Osteocyte (in vitro differentiated cells): ENCODE measurements at places on chromosomes 5 and 9.
A peak's percentile ranks its signal among the peaks of the same experiment; 100 is the strongest.

DNA sequence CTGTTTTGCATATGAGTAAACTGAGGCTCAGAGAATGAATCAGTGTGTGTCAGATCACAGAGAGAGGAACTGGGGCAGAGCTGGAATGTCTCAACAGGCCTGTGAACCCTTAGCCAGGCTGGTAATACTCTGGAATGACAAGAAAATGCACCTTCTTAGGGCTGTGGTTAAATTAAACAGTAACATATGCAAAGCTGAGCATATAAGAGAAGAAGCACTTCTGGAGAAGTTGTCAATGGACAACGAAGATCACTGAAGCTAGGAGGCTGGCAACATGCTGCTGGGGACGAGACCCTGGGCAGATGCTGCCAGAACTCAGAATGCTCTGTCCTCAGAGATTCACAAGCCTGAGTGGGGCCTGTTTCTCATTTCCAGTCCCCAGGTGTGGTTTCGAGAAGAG lies 64.6 kb upstream of the EPB41L4B start:
- no peaks in the 10 kb centered on the region for H3K27me3 ChIP-seq
- H3K4me1 ChIP-seq: no peaks in the 10 kb centered on the region
- no peak overlapping the region for H3K27ac ChIP-seq
- H3K36me3 ChIP-seq: peaks cover 48% of the 10 kb centered on the region
- DNase-seq: no peak

DNA sequence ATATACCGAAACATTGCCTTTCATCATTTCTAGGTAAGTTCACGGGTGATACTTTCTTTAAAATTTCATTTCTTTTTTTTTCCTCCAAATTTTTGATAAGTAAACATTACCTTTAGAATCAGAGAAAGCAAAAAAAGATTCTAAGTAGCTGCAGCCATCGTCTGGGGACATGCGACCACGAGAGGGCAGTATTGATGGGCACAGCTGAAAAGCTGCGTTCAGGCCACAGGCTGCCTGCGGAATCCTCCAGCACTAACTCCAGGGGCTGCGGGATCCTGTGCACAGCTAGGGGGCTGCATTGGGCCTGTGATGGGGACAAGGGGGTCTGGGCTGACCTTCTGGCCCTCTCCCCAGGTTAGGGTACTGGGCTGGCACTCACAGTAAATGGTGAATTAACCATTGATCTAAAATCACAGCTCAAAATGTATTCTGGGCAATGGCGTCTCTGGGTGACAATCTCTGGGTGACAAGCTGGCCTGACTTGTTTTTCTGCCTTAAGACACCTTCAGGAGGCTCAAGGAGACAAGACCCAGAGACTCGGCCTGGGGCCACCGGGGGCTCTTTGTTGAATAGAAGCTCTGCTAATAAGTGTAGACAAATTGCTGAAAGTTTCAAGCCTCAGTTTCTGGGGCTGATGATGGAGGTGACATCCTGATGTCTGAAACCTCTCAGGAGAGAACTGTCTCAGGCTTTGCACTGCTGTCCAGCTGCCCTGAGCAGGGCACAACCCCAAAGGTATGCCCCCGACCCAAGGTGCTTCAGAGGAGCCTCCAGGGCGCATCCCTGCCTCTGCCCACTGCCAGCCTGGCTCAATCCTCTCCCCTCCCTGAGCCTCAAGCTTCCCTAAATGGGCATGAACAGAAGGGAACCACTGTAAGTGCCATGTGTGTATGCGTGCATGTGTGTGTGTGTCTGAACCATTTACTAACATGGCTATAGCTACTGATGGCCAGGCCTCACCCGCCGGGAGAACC lies 44.3 kb upstream of the SARDH start:
- peak; percentile 92 for DNase-seq
- H3K36me3 ChIP-seq: peaks cover 5% of the 10 kb centered on the region
- H3K4me1 ChIP-seq: no peaks in the 10 kb centered on the region
- H3K27me3 ChIP-seq: no peaks in the 10 kb centered on the region
- H3K27ac ChIP-seq: no peak overlapping the region

GRCh38 chr5:113331209-113331551 lies 103.6 kb downstream of the TSSK1B start:
- no peaks in the 10 kb centered on the region for H3K27me3 ChIP-seq
- H3K27ac ChIP-seq: peak overlapping the region; percentile 38
- peaks cover 12% of the 10 kb centered on the region for H3K4me1 ChIP-seq
- H3K36me3 ChIP-seq: peaks cover 2% of the 10 kb centered on the region

GRCh38 chr5:6522331-6522730 lies 73.7 kb downstream of the UBE2QL1 start:
- no peak overlapping the region for H3K4me3 ChIP-seq
- H3K27ac ChIP-seq: no peak overlapping the region
- H3K4me1 ChIP-seq: no peaks in the 10 kb centered on the region

- H3K36me3 ChIP-seq: peaks cover 2% of the 10 kb centered on the region
- peaks cover 54% of the 10 kb centered on the region for H3K4me1 ChIP-seq
- H3K4me3 ChIP-seq: no peak overlapping the region
- H3K27me3 ChIP-seq: peaks cover 88% of the 10 kb centered on the region
- DNase-seq: no peak
Observed at GRCh38 chr5:154475591-154476353, 2.3 kb downstream of the HAND1 start.

- peaks cover 12% of the 10 kb centered on the region for H3K27me3 ChIP-seq
- DNase-seq: no peak
- peak overlapping the region; percentile 27 for H3K27ac ChIP-seq
- H3K36me3 ChIP-seq: no peaks in the 10 kb centered on the region
Observed at GRCh38 chr5:36279054-36279698, 22.5 kb downstream of the RANBP3L start.

DNA sequence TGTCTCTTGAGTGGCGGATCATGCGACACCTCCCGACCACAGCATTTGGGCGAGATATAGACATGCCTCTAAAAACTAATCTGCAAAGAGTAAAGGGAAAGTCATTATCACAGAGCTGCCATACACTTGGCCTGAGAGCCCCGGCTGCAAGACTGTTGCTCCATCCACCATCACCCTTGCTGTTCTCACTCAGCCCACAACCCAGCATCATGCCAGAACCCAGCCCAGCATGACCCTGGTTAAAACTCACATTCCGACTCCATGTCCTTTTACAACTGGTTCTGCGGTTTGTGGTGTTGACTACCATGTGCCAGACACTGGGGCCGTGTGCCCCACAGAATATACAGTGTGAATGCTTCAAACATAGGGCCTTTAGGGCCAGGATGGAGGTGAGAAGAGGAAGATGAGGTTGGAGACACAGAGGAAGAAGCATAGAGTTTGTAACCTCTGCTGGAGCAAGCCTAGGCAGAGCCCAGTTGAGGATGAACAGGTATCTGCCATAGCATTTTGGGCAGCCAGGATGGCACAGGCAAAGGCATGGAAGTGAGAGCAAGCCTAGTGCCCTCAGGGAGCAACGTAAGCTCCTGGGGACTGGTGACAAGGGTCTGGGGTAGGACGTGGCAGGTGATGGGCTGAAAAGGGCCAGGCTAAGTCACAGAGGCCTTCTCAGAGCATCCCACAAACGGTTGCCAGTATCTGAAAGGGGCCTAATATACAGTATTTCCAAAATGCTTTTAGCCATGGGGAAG lies 37.5 kb upstream of the SMU1 start:
- H3K27ac ChIP-seq: no peak overlapping the region
- H3K36me3 ChIP-seq: peaks cover 20% of the 10 kb centered on the region
- DNase-seq: no peak
- no peaks in the 10 kb centered on the region for H3K27me3 ChIP-seq
- no peak overlapping the region for H3K4me3 ChIP-seq

GRCh38 chr5:69432412-69433206 lies 17.7 kb downstream of the MARVELD2 start:
- no peaks in the 10 kb centered on the region for H3K27me3 ChIP-seq
- H3K4me1 ChIP-seq: peaks cover 5% of the 10 kb centered on the region
- no peak overlapping the region for H3K4me3 ChIP-seq
- no peak for DNase-seq

- H3K36me3 ChIP-seq: peaks cover under 1% of the 10 kb centered on the region
- no peak overlapping the region for H3K4me3 ChIP-seq
Observed at GRCh38 chr9:85738509-85738908, 3.2 kb downstream of the AGTPBP1 start.

DNA sequence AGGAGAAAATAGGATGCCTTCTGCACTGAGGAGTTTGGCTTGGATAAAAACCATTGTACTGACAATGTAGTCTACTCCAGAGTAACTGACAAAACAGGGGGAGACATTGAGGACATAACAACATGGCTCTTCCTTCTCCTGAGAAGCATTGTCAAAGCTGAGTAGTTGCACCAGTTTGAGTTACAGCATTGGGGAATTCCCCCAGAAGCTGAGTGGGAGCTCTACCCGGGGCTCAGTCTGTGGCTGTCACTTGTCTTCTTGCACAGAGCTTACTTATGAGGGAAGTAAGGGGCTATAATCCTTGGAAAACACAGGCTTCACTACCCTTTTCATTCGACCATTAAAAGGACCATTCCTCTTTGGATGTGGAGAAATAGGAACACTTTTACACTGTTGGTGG lies 21.2 kb downstream of the HSPB3 start:
- H3K36me3 ChIP-seq: no peaks in the 10 kb centered on the region
- no peak overlapping the region for H3K4me3 ChIP-seq
- H3K4me1 ChIP-seq: no peaks in the 10 kb centered on the region
- peaks cover 37% of the 10 kb centered on the region for H3K27me3 ChIP-seq
- H3K27ac ChIP-seq: no peak overlapping the region
- no peak for DNase-seq

GRCh38 chr9:136099542-136099941 lies 4.5 kb upstream of the NACC2 start:
- no peak overlapping the region for H3K27ac ChIP-seq
- H3K4me3 ChIP-seq: no peak overlapping the region
- H3K27me3 ChIP-seq: no peaks in the 10 kb centered on the region
- H3K36me3 ChIP-seq: no peaks in the 10 kb centered on the region
- no peak for DNase-seq

GRCh38 chr5:127969002-127969401 lies 114.6 kb upstream of the SLC12A2 start:
- no peak for DNase-seq
- no peak overlapping the region for H3K4me3 ChIP-seq
- H3K27ac ChIP-seq: no peak overlapping the region

DNA sequence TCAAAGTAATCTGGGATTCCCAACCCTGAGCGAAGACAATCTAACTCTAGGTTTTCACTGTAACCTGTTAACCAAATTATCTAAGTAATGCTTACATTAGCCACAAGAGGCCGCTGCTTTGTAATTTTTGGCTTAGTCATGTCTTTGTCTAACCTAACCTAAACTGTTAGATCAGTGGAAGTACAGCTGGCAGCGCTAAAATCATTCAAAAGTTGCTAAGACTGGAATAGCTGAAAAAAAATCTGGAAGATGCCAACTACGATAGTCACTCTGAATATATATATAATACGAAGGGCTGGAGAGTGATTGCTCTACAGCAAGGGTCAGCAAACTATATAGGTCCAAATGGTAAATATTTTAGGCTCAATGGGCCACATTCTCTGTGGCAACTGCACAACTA lies 60.2 kb downstream of the FBXO38 start:
- peaks cover 4% of the 10 kb centered on the region for H3K27me3 ChIP-seq
- no peak overlapping the region for H3K27ac ChIP-seq
- H3K36me3 ChIP-seq: peaks cover 23% of the 10 kb centered on the region
- no peak for DNase-seq
- no peak overlapping the region for H3K4me3 ChIP-seq
- no peaks in the 10 kb centered on the region for H3K4me1 ChIP-seq

DNA sequence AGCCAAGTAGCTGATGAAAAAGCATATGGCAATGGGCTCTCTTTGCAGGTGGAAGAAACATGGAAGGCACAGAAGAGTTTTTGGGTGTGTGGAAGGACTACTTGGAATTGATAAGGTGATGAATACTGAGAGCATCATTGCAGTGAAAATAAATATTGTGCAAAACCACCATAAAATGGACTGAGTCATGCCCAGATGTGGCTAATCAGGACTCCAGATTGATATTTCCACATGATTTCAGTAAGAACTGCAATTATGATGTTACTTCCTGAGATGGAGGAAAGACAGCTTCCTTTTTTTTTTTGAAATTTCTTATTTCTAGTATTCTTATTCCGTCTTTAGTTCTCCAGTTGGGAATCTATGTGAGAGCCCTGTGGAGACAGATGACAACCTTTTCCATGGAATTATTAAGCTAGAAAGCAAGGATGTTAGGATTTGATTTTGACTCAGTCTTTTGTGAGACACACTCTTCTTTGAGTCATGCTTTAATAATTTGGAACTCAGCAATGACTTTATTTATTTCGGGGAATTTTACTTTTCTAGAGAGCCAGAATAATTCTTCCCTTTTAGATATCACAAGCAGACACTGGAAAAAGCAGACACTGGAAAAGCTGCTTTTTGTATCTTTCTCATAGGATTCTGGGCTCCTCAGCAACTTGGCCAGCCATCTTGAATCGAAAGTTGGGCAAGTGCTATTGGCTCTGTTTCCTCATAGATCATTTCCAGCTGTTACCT lies 94.2 kb upstream of the VCAN start:
- peaks cover 14% of the 10 kb centered on the region for H3K4me1 ChIP-seq
- DNase-seq: no peak
- no peak overlapping the region for H3K4me3 ChIP-seq

DNA sequence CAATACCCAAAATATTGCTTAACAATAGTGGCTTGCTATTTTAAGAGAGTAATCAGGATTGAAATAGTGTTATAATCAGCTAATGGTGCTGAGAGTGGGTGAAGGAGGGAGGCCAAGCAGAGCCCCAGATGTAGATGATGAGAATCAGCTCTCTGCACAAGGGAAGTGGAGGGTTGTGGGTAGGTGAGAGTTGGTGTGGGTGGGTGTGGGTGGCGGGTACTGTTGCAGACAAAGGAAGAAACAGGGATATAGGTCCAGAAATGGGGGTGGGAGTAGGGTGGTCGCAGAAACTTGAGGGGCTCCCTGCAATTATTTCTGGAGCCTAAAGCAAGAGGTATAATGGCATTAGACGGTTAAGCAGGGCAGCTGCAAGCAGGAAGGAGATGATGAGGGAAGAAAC lies 7.4 kb upstream of the ADCY2 start:
- no peak overlapping the region for H3K27ac ChIP-seq
- peaks cover 18% of the 10 kb centered on the region for H3K27me3 ChIP-seq
- H3K4me3 ChIP-seq: no peak overlapping the region

GRCh38 chr9:113966394-113966793 lies 90.3 kb downstream of the ZNF618 start:
- peak overlapping the region; percentile 42 for H3K27ac ChIP-seq
- H3K36me3 ChIP-seq: peaks cover 25% of the 10 kb centered on the region
- H3K27me3 ChIP-seq: no peaks in the 10 kb centered on the region
- peaks cover 4% of the 10 kb centered on the region for H3K4me1 ChIP-seq

DNA sequence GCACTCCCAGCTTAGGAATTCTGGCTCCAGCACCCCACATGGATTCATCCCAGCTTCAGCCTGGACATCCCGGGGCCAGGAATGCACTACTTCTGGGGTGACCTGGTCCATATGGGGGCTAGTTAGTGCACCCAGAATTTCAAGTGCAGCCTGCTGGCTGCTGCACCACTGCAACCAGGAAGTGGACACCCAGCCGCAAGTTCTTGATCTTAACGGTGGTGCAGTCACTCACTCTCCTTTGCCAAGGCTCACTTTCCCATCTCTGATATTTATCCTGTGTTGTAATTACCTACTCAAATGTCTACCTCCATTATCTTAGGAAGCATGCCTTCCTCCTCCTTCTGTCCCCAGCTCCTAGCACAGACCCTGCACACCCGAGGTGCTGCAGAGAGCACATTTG lies 26.2 kb upstream of the RAB14 start:
- H3K36me3 ChIP-seq: peaks cover 3% of the 10 kb centered on the region
- no peaks in the 10 kb centered on the region for H3K27me3 ChIP-seq
- H3K4me1 ChIP-seq: peaks cover 3% of the 10 kb centered on the region

GRCh38 chr9:99249619-99250018 lies 27.5 kb downstream of the SEC61B start:
- no peak for DNase-seq
- no peak overlapping the region for H3K4me3 ChIP-seq
- H3K27ac ChIP-seq: no peak overlapping the region
- H3K4me1 ChIP-seq: peaks cover 7% of the 10 kb centered on the region
- peaks cover 2% of the 10 kb centered on the region for H3K36me3 ChIP-seq

- no peaks in the 10 kb centered on the region for H3K36me3 ChIP-seq
- no peak overlapping the region for H3K4me3 ChIP-seq
- H3K27ac ChIP-seq: no peak overlapping the region
- H3K27me3 ChIP-seq: peaks cover 24% of the 10 kb centered on the region
Observed at GRCh38 chr9:90538566-90538965, 104.1 kb downstream of the DIRAS2 start.
